AG04450 (cell line): ENCODE measurements at places on chromosomes 4 and X.
A peak's percentile ranks its signal among the peaks of the same experiment; 100 is the strongest.

DNA sequence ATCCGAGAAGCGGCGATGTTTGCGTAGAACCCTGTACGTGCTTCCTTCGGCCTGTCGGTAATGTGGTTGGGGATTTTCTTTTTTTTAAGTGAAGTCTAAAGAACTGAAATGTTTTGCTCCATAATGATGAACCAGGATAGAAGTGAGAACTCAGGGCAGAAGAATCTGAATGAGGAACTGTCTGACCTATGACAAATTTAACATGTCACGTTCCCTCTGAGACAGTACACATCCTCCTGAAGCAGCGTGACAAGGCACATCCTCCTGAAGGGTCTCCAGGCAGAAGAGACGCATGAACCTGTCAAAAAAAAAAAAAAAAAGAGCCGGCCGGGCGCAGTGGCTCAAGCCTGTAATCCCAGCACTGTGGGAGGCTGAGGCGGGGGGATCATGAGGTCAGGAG, 6.2 kb downstream of the CSF2RA start:
- DNase-seq, result no peak

- no peak for DNase-seq
These were observed 4.3 kb downstream of the ZFX start for GRCh38 chrX:24153796-24154189.

DNA sequence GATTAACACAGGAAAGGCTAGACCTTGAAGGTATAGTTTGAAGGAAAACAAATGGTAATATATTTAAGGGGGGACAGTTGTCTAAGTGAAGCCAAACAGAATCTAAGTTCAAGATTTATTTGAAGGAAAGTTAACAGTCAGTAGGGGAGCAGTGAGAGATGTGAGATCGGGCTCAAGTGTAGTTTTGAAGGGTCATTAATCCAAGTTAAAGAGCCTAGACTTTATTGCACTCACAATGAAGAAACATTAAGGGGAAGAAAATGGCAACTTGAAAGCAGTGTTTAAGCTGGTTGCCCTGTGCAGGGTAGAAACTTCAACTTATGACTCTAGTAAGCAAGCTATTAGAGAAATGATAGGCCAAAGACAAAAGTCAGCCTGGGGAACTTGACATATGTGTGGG, 1952.2 kb downstream of the PCDH7 start:
- DNase-seq, result no peak

- peak; percentile 16 for DNase-seq
These were observed 100.8 kb downstream of the ARSJ start for GRCh38 chr4:113878668-113879067.

- DNase-seq, result no peak
These were observed 11.5 kb downstream of the CTAG1A start for GRCh38 chrX:154596290-154596929.

GRCh38 chr4:168637872-168638756, 141.3 kb downstream of the PALLD start:
- no peak for DNase-seq

- no peak for DNase-seq
These were observed 1248.7 kb downstream of the PCDH7 start for GRCh38 chr4:31968842-31969241.

DNA sequence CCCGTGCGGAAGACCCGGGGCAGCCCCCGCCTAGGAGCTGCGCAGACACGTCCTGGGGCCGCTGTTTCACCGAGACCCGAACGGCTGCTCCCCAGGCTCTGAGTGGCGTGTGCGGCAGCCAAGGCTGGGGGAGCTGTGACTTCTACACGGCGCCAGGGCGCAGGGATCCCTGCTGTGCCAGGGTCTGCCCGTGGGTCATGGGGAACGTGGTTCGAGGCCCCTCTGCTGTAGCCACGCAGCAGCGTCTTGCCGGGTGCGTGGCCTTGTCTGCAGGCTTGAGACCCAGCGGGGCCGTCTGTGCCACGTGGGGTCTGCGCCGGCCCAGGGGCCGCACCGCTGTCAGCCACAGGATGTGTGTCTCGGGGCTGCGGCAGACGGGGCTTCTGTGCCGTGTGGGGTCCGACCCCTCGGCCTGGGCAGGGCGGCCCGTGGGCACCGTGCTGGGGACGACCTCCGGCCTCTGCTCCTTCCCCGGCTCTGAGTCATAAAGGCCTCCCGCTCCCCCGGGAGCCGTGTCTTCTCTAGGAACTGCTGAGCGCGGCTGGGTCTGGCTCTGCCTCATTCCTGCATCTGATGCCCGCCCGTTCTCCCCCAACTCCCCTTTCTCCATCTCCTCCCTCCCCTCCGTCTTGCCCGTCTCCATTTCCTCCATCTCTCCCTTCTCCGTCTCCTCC, 12.7 kb upstream of the GTPBP6 start:
- no peak for DNase-seq

GRCh38 chr4:38123555-38123954, 163.4 kb downstream of the PTTG2 start:
- no peak for DNase-seq

GRCh38 chr4:3716631-3717235, 49.5 kb upstream of the ADRA2C start:
- DNase-seq, result no peak

DNA sequence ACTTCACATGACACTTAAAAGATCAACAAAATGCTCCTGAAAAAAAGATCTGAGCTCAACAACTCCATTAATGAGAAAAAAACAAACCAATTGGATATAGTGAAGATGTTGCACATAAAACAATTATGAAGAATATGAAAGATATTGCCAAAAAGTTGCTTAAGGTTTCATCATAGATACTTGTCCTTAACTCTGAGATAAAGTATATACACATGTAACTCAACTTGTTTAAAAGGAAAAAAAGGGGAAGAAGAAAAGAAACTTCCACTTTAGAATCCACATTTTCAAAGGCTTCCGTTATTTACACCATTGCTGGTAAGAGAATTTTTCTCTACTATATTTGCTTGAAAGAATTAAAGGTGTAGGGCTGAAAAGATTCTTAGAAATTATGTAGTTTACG, 2.7 kb downstream of the AFAP1 start:
- DNase-seq, result no peak

DNA sequence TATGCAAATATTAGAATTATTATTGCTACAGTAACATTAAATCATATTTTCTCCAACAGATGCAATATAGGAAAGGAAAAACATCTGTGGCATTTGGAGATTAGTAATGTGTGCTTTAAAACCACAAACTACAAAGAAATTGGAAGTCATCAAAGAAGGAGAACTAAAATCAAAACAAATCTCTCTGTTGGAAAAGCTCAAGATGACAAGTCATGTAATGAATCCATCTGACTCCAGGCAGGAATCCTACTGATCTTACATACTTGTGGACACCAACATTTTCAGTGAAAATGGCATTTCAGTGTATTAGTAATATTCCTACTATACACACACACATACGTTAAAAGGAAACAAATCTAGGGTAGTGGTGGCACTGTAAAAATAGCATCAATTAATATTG, 98.2 kb downstream of the SLC39A8 start:
- DNase-seq, result no peak

DNA sequence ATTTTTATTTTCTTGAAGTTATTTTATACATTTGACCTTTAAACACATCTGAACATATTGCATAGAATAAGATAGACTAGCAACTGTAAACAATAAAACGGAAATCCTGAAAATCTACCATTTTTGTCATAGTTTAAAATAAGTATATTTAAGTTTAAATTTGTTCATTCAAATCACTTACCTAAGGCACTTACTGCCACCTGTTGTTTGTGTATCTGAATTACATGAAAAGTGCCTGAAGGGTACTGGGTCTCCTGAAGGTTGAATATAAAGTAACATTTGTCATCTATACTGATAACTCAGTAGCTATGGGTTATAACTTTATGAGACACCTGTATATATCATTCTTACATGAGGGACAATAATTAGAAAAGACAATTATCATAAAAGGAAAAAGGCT, 38.6 kb downstream of the TRPC5 start:
- DNase-seq, result no peak

DNA sequence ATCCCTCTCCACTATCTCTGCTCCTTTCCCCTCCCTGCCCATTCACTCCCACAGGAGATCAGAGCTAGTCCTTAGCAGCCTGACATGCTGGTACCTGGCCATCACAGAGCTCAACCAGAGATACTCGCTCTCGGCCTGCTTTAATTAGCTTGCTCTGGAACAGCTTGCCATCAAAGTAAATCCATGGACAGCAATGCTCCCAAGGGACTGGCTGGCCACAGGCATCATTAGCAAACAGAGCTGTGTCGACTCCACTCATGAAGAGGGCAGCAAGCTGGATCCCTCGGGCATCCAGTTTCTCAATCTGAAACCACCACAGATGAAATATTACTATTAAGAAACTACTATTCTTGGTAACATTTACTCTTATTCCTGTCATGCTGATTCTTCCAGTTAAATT, 43.4 kb upstream of the PHF8 start:
- DNase-seq, result no peak

GRCh38 chr4:182065255-182065654, 177.9 kb upstream of the TENM3 start:
- no peak for DNase-seq

DNA sequence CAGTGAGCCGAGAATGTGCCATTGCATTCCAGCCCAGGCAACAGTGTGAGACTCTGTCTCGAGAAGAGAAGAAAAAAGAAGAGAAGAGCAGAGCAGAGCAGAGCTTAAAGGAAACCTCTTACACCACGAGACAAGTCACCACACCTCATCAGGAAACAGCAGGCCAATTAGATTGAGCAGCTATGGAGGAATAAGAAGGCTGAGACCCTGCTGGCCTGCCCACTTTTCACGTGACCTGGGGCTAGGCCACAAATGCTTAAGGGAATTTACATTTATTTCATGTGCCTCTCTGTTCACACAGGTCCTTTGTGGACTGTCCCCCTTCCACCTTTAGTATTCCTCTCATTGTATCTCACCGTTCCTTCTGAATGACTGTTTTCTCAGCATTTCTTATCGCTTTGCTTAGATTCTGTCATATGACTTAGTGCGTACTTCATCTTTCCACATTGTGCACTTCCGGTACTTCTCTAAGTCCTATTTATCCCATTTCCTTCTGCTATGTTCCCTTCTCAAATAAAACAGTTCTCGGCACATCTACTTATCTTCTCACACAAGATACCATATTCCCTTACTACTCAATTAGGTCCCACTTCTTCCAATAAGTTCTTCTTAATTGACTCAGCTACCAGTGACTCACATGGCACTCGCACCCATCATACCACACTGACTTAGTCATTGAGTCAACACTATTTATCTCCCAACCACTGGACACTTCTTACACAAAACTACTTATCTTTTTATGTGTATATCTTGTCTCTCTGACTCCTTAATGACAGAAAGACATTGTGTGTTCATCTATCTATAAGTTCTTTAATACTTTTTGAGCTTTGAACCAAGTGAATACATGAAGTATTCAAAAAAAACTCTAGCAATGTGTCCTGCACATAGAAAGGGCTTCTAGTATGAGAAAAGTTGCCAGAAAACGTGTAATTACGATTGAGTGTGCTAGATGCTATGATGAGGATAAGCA, 11.0 kb downstream of the CUL4B start:
- peak; percentile 66 for DNase-seq
